ENCODE measurements at places on chromosomes 13 and 19. TPM values are rescaled to one million over a fixed set of nuclear protein-coding genes. Genes with fewer than 3 reads are reported as not detected.
A peak's percentile ranks its signal among the peaks of the same experiment; 100 is the strongest.

Gene ZNF225
- 7.9 TPM for total RNA-seq

Gene TMEM190
- not detected for total RNA-seq

Gene PCDH8
- total RNA-seq, result not detected

Gene OR7A5
- total RNA-seq, result not detected

Gene TMEM255B
- total RNA-seq, result 0.89 TPM

Gene FXYD1
- not detected for total RNA-seq

Gene TDRD12
- 0.11 TPM for total RNA-seq

- H3K27me3 ChIP-seq, result no peaks in the 10 kb centered on the region
- peaks cover 5% of the 10 kb centered on the region for H3K36me3 ChIP-seq
- H3K27ac ChIP-seq, result no peak overlapping the region
- H3K4me3 ChIP-seq, result no peak overlapping the region
- H3K4me1 ChIP-seq, result no peaks in the 10 kb centered on the region
These were observed 498.0 kb downstream of the DIAPH3 start for GRCh38 chr13:59665732-59666131.

- peaks cover 26% of the 10 kb centered on the region for H3K36me3 ChIP-seq
- DNase-seq, result no peak
- no peaks in the 10 kb centered on the region for H3K27me3 ChIP-seq
- no peak overlapping the region for H3K27ac ChIP-seq
- H3K4me1 ChIP-seq, result peaks cover 4% of the 10 kb centered on the region
These were observed 22.5 kb downstream of the RNASEH2B start for GRCh38 chr13:50932091-50932490.

DNA sequence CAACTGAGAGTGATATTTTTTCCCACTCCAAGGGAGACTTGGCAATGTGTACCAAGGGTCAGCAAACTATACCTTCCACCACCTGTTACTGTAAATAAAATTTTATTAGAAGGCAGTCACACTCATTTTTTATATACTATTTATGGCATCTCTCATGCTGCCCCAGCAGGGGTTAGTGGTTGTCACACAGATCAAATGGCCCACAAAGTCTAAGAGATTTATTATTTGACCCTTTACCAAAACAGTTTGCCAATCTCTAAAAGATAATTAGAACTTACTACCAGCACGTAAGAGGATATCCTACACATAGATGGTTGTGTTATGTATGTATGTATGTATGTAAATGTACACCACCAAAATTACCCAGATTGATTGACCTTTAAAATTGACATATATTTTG is 185.1 kb downstream of the PRR20E start:
- DNase-seq, result no peak
- no peak overlapping the region for H3K4me3 ChIP-seq
- no peaks in the 10 kb centered on the region for H3K27me3 ChIP-seq
- H3K36me3 ChIP-seq, result no peaks in the 10 kb centered on the region
- no peaks in the 10 kb centered on the region for H3K4me1 ChIP-seq

- peaks cover 13% of the 10 kb centered on the region for H3K4me1 ChIP-seq
- no peaks in the 10 kb centered on the region for H3K27me3 ChIP-seq
- H3K4me3 ChIP-seq, result no peak overlapping the region
- no peak overlapping the region for H3K27ac ChIP-seq
These were observed 10.2 kb downstream of the RAB20 start for GRCh38 chr13:110551284-110551683.

DNA sequence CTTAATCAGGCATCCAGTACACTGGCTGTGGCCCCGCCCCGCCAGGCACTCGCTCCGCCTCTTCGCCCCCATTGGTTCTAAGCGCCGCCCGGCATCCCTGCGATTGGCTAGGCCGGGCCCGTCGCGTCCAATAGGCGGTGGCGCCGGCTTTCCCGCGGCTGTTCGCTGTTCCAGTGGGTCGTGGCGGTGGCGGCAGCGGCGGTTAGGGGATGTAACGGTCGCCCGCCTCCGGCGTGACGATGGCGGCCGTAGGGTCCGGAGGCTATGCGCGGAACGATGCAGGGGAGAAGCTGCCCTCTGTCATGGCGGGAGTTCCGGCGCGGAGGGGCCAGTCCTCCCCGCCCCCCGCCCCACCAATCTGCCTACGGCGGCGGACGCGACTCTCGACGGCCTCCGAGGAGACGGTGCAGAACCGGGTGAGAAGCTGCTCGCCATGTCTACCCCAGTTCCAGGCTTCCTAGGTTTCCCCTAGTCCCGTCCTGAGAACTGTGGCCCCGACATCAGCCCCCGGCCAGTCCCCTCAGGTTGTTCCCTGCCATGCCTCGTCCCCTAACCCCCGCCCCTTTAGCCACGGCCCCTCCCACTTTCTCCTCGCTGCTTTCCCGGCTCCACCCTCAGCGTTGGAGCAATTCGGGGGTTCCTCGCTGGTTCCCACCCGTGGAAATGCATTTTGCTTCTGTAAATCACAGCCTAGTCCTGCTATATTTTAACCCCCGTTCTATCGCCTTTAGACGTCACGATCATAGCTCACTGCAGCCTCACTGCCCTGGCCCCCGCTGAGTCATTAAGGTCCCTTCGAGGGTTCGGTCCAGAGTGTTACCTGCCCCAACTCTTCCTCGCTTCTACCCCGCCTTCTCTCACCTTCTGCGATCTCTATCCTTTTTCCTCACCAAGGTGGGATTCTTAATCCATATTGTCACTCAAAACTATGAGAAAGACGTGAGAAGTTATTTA is at the start of gene WDR62:
TSS of gene WDR62 (plus strand) at position 165 of the 954 bp plus-strand sequence. CDS start at position 240, 75 bp downstream.
- H3K4me3 ChIP-seq, result peak within 1 kb of the TSS; percentile 95
- H3K36me3 ChIP-seq, result peaks cover 2% of the 10 kb centered on the region
- no peaks in the 10 kb centered on the region for H3K27me3 ChIP-seq
- H3K4me1 ChIP-seq, result peaks cover 21% of the 10 kb centered on the region

- no peak for DNase-seq
- no peaks in the 10 kb centered on the region for H3K27me3 ChIP-seq
- no peaks in the 10 kb centered on the region for H3K36me3 ChIP-seq
These were observed 55.4 kb upstream of the ATP12A start for GRCh38 chr13:24624801-24625231.

- H3K27me3 ChIP-seq, result peaks cover 2% of the 10 kb centered on the region
- DNase-seq, result no peak
- H3K4me1 ChIP-seq, result peaks cover 24% of the 10 kb centered on the region
- no peak overlapping the region for H3K4me3 ChIP-seq
- peak overlapping the region; percentile 49 for H3K27ac ChIP-seq
These were observed 61.2 kb upstream of the FRY start for GRCh38 chr13:31970231-31970930.

DNA sequence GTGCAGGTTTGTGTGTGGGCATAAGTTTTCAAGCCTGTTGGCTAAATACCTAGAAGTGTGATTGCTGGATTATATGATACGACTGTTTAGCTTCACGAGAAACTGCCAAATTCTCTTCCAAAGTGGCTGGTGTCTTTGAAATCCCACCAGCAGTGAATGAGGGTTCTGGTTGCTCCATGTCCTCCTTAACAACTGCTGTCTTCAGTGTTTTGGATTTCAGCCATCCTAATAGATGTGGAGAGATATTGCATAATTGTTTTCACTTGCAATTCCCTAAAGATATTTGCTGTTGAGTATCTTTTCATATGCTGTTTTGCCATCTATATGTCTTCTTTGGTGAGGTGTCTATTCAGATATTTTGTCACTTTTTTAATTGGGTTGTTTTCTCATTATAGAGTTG is 390.5 kb downstream of the ZNF536 start:
- no peaks in the 10 kb centered on the region for H3K36me3 ChIP-seq
- no peak overlapping the region for H3K27ac ChIP-seq
- H3K4me1 ChIP-seq, result no peaks in the 10 kb centered on the region
- DNase-seq, result no peak
- H3K4me3 ChIP-seq, result no peak overlapping the region
